Activated CD4-positive, CD25-positive, alpha-beta regulatory T cell treated with anti-CD3 and anti-CD28 coated beads, Interleukin-2, amount 50 U/mL, for 16 hours (primary cell): ENCODE measurements at places on chromosomes 5 and 9.

- DNase-seq = no peak
Measured at GRCh38 chr9:4424891-4425290, 65.4 kb upstream of the SLC1A1 start.

DNA sequence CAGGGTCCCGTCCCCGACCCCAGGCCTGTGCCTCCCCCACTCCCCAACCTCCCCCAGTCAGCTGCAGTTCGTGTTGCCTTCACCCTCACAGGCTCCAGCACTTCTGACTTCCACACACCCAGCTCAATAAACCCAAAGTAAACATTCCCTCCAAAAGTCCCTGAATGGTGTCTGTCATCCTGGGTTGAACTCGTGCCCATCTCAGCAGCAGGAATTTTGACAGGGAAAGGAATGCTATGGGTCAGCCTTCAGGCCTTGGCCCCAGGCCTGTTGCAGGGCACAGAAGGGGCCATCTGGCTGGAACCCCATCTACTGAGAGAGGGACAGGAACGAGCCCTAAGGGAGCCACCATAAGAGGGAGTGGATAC is 29.6 kb upstream of the CNOT6 start:
- DNase-seq = no peak

DNA sequence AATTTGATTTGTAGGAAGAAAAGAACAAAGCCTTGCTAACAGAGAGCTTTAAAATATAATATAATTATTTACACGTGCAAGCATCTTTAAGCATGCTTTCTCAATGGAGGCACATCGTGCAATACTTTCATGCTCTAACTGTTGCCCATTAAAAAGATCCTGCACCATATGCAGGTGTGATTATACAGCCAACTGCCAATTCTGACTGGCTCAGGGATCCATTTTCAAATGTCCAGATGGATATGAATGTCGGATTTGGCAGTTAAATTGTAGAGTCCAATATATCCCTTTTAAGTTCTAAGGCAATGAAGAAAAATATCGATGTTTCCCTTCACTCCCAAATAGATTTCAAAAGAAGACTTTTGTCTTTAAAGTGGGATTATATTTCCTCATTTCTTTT is 416.4 kb upstream of the CD180 start:
- DNase-seq = no peak

GRCh38 chr5:53313145-53313544 is 167.3 kb upstream of the FST start:
- no peak for DNase-seq

DNA sequence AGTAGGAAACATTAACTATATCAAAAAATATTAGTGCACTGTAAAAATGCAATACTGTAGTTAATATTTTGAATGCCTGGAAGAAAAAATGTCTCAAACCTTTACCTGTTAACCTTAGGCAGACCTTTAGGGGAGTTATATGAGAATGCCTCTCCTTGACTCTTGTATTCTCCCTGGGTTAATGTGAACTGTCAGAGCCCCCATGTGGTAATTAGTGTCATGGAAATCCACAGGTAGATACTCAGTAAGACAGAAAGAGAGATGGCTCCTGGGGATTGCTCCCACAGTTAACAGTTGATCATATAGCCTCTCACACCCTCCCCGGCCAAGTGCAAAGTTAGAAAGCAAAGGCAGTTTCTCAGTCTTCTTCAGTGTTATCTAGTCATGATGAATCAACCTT is 742.8 kb downstream of the NR2F1-AS1 start:
- DNase-seq = no peak

GRCh38 chr5:119200795-119201194 is 129.9 kb downstream of the DMXL1 start:
- DNase-seq = no peak
